ENCODE measurements at places on chromosomes 2 and 18. TPM values are rescaled to one million over a fixed set of nuclear protein-coding genes. Genes with fewer than 3 reads are reported as not detected.

DNA sequence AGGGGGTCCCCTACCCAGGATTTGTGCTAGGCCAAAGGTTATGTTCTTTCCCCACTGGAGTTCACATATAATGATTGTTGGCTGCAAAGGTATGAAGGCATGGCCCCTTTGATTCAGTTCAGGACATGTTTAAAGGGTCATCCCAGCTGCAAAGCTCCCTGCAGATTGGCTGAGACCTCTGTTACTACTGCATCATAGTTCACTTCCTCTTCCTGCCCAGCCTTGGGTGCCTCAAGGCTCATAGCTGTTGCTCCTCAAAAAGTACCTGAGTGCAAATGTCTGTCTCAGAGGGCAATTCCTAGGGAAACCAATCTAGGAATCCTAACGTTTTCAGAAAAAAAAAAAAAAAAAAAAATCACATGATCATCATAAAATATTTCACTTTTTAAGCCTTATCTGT is 125.1 kb downstream of the ATL2 start:
- DNase-seq = no peak

PTPN4 gene
- total RNA-seq = 55.8 TPM

RAX gene
- not detected for total RNA-seq

VIL1 gene
- total RNA-seq = not detected

- DNase-seq = no peak
Observed at GRCh38 chr2:203987959-203988358, 51.4 kb downstream of the ICOS start.

HEATR5B gene
- 38.2 TPM for total RNA-seq

DNA sequence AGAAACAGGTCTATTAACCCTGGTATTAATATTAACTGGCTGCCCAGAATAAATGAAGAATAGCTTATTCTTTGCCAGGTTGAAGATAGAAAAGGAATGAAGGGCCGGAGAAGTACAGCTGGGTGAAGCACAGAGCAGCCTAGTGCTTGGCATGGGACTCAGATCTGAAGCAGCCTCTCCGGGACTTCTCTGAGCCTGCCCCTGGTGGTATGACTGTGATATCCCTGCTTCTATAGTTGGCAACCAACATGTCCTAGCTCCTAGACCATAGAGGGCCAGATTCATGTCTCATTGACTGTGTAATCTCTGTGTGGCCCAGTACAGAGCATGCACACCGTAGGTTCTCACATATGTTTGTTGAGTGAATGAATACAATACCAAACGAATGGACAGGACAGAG is 107.8 kb downstream of the MSH2 start:
- DNase-seq = no peak

GRCh38 chr2:17270894-17271293 is 247.3 kb downstream of the RAD51AP2 start:
- no peak for DNase-seq

- DNase-seq = no peak
Observed at GRCh38 chr2:201058914-201059313, 12.6 kb downstream of the HYCC2 start.

- no peak for DNase-seq
Observed at GRCh38 chr2:196248467-196249094, 77.2 kb upstream of the STK17B start.

DNA sequence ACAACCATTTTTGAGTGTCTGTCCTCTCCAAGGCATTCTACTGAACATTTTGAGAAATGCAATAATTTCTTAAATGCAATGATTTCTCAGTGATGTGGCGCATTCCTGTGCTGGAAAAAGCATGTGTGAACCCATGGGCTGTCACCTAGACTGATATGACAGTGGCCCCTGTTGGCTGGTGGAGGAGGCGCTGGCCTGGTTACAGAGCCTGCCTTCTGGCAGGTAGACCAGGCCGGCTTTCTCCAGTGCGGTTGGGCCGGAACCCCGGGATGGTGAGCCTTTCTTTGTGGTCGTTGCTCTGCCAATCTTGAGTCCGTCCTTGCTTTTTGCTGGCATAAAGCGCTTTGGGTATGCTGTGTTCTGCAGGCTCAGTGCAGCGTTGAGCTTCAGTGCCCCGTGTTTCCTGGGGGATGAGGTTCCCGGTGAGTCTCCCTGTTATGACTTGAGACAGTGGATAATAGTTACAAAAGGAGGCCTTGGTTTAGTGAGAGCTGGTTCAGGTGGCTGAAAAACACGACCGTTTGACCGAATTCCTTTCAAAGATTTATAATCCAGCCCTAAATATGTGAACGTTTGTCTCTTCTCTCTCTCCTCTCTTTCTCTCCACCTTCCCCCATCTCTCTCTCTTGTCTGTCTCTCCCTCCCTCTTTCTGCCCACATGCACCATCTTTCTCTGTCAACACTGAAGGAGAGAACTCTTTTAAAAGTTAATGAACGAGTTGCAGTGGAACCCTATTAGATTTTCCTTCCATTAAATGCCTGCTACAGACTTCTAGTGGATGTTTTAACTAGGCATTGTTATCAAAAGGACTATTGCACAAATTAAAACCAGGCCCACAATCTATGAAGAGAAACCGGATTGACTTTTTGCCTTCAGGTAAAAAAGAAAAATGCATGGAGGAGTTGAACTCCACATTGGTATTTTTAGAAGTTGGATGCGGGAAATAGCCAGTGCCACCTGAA is 34.0 kb downstream of the TSHZ1 start:
- DNase-seq = no peak

- DNase-seq = no peak
Observed at GRCh38 chr2:2536416-2537056, 205.5 kb upstream of the MYT1L start.

FTCDNL1 gene
- total RNA-seq = 6.7 TPM

ERMN gene
- not detected for total RNA-seq

CRYGD gene
- not detected for total RNA-seq

Measured in tongue (tissue), 3 donors.